Dermis microvascular lymphatic vessel endothelial cell (primary cell): ENCODE measurements at places on chromosomes 3 and 15.

GRCh38 chr15:35851491-35851890, 305.5 kb upstream of the DPH6 start:
- no peak for DNase-seq

DNA sequence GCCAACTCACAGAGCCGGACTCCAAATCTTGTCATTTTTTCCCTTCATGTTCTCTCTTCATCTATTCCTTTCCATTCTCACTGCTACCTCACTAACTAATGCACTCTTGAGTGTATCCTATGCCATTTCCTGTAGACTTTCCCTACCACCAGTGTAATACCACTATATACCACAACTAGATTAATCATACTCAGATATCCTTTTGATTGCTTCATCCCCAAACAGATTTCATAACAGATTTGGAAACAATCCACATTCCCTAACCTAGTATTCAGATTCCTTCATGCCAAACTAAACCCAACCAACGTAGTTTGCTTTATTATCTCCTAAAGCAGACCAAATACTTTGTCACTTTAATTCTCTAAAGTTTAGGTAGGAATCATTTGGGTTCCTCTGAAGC, 2.6 kb upstream of the PLOD2 start:
- DNase-seq: peak; percentile 84

DNA sequence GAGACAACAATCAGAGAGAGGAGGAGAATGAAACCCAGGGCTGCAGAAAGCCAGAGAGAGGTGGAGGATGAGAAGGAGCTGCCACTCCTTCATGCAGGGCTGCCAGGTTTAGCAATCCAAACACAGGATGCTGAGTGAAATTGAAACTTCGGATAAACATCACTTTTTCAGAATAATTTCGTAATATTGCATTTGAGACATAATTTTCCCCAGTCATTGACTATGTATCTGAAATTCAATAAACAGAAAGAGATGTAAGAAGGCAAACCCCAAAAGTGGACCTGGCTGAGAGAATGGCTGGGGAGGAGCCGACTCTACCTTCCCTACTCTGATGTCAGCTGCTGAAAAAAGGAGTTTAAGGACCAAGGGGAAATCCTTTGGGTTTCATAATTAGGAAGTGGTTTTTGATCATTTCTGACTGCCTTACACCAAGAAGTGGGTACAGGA, 33.8 kb downstream of the SLC9A9 start:
- no peak for DNase-seq

GRCh38 chr3:89360156-89360555, 252.7 kb downstream of the EPHA3 start:
- no peak for DNase-seq

DNA sequence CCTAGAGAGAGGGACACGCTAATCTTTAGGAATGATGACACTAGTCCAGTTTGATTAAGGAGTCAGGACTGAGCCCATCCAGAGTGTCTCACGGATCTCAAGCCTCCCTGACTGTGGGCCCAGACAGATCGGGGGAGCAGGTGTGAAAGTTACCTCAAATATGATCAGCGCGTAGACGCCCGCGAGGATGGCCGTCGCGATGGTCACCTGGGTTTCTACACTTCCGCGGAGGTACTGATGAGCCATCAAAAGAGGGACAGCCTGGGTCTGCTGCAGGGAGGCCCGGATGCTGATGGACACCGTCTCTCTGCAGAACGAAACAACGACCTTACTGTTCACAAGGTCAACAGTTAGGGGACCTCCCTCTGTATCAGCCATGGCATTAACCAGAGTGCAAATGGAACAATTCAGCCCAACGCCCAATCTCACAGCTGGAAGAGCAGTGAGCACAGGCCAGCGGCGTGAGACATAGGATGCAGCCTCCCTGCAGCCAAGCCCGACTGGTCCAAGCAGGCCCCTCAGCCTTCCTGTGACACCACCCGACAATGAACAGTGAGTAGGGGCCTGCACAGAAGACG, 84.4 kb downstream of the OCA2 start:
- DNase-seq: no peak

DNA sequence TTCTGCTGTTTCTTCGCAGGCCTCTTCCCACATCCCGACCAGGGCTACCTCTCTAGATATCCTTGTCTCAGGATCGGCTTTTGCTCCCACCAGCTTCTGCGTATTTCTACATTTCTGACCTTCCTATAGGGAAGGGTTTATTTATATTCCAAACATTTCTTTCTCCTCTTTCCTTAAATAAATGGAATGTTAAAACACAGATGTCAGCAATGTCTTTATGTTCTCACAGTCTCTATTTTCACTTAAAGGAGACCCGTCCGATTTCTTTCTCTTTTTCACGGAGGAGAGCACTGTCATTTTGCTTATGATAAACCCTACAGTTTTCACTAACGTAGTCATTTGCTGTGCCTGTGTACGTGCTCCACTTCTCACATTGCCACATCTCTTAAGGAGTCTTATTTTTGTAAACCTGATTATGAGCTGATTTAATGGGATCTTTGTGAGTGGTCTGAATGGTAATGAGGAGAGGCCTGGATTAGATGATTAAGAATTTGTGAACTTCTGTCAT, 630 bp downstream of the KIF15 start:
- no peak for DNase-seq

- peak; percentile 74 for DNase-seq
These were observed 61.9 kb downstream of the TM4SF4 start for GRCh38 chr3:149536429-149536828.

GRCh38 chr3:42591811-42592210, 1.2 kb downstream of the SS18L2 start:
- DNase-seq: no peak

DNA sequence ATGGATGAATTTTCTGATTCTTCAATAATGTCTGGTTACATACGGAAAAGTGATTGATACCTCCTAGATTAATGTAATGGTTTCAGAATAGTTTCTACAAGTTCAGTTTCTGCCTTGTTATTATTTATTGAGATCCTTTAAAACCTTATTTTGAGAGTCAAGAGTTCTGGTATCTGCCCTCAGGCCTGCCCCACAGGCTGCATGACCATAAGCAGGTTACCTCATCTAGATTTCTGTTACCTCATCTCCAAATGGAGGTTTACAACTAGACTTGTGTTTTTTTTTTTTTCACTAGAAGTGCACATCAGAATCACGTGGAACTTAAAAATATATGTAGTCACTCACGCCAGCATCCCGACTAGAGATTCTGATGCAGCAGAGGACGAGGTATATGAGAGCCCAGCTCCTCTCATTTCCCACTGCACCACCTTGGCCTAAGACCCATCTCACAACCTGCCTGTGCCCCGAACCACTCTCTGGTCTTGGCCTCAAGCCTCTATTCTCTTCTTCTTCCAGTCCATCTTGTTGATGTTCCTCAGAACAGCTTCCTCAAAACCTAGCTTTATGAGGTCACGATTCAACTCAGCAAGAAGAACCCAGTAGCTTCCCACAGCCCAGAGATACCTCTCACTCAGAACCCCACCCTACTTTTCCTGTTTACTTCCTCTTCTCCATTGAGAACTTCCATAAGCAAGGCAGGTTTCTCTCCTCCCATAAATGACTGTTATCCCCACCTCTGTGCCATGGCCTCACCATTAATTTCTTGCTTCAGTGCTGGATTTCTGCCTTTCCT, 353.4 kb downstream of the CHST2 start:
- no peak for DNase-seq

DNA sequence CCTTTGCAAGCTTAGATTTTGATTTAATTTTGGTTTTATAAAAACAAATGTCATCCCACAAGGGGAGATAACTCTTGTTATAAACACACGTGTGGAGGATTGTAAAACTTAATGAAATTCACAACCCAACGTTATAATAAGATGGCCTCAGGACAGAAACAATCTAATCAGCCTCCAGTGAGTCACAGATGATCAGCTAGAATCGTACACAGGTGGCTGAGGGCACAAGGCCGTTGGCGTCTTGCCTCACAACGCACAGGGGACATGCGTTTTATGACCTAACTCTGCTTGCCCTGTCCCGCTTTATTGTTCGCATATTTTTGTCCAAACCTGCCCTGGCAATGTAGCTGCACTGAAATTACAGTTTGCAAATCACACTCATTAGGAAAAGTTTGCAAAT, 121.9 kb upstream of the PDZRN3 start:
- no peak for DNase-seq

- DNase-seq: no peak
These were observed 7.5 kb downstream of the GOLIM4 start for GRCh38 chr3:168088106-168088720.

- peak; percentile 31 for DNase-seq
These were observed 172.0 kb downstream of the STT3B start for GRCh38 chr3:31704591-31705179.

DNA sequence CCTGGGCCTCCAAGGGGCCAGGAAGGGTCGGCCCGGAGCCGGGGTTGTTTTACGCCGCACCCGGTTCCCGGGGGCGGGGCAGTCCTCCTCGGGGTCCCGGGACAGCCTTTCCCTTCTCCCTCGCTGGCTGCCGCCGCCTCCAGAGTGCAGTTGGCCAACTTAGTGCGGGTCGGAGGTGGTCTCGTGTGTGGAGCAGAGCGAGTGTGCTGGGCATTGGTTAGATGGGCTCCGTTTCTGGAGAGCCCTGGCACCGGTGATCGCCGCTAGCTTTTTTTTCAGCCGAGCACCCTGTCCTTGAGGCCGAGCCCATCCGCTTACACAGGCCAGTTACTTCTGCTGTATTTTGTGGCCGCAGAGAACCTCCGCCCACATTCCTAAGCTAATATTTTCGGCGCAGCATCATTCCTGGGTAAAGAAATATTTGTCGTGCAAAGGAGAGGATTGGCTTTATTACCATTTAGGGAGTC, 585 bp downstream of the KIF23 start:
- DNase-seq: peak; percentile 14

- no peak for DNase-seq
These were observed 14.9 kb downstream of the EIF2AK4 start for GRCh38 chr15:39948817-39949216.

GRCh38 chr3:12471241-12471640, 13.0 kb upstream of the TSEN2 start:
- DNase-seq: peak; percentile 28

GRCh38 chr3:154973851-154974250, 106.3 kb upstream of the MME start:
- DNase-seq: no peak

DNA sequence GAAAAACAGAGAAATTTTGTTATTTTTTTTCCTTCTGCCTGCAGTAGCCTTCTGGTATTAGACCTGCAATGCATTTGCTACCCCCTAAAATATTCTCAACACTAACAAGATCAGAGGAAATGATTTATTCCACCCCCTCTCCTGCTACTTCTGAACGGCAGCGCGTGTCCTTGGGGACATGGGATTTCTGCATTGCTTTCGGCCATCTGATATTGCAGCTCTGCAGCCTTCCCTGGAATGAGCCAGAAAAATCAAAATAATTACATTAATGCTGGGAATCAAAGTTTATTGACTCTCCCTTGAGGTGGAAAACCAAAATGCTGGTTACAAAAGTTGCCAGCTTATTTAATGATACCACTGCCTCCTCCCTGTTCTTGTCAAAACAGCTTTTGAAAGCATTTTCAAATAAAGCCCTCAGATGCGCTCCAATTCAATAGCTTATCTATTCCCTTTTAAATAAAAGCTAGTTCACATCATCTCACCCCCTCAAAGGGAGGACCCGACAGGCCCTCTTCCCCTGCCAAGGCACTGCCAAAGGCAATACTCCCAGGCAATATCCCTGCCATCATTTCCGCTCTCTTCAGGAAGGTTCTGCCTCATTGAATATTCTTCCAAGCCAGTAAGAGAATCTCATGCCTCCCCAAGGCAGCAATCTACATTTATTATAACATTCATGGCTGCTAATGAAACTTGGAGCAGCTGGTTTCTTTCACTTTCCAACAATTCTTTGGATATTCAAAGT, 96.6 kb downstream of the FHIT start:
- DNase-seq: no peak

GRCh38 chr15:55247311-55247710, 42.3 kb downstream of the RAB27A start:
- DNase-seq: no peak

DNA sequence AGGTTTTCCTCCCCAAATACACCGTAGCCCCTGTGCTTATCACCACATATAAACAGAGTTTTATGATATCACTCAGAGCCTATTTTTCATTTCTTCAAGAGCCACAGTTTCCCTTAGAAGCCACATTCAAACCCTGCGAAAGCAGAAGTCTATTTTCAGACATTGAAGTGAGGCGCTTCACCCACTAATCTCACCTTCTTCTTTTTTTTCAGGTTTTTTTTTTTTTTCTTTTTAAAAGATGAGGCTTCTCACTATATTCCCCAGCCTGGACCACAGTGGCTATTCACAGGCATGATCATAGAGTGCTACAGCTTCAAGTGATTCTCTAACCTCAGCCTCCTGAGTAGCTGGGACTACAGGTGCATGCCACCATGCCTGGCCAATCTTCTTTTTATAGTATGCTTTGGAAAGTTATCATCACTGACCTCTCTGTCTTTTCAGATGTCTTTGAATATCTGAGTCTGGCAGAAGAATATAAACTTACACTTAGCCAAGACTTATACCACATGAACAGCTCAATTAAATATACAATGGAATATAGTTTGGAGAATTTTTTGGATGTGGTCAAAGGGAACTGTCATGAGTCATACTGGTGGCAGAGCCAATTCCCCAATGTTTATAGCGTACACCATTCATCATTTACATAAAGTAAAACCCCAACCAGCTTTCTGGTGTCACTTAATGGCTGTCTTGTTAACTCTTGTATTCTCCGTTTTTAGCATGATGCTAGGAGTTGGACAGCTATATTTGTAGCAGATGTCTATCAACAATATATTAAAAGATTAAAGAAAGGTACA, 59.7 kb upstream of the CCDC50 start:
- no peak for DNase-seq

GRCh38 chr15:32873284-32874114, 155.7 kb downstream of the GREM1 start:
- no peak for DNase-seq

GRCh38 chr15:25711164-25711563, 152.0 kb downstream of the ATP10A start:
- no peak for DNase-seq

GRCh38 chr15:99630607-99631131, 64.9 kb downstream of the MEF2A start:
- no peak for DNase-seq

DNA sequence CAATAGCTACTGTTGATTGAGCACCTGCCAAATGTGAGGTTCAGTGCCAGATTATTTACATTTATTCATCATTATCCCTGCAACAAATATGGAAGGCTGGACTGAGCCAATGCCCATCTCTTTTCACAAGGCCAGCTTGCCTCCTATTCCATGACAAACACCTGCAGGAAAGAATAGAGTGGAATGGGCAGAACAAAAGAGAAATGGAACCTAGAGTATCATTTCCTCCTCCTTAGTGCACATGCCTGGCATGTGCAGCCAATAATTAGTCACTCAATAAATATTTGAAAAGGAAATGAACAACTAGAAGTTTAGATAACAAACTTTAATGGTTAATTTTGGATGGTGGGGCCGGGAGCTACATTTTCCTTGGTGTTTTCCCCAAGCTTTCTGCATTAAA, 61.4 kb upstream of the MYRIP start:
- peak; percentile 30 for DNase-seq

GRCh38 chr15:65761210-65761926, 30.7 kb downstream of the DENND4A start:
- DNase-seq: no peak

- DNase-seq: no peak
These were observed 31.3 kb upstream of the SACM1L start for GRCh38 chr3:45657853-45658252.

GRCh38 chr3:118186051-118186450, 848.6 kb downstream of the IGSF11 start:
- no peak for DNase-seq
